GM23248 (cell line): ENCODE measurements at places on chromosomes 1 and 21.

DNA sequence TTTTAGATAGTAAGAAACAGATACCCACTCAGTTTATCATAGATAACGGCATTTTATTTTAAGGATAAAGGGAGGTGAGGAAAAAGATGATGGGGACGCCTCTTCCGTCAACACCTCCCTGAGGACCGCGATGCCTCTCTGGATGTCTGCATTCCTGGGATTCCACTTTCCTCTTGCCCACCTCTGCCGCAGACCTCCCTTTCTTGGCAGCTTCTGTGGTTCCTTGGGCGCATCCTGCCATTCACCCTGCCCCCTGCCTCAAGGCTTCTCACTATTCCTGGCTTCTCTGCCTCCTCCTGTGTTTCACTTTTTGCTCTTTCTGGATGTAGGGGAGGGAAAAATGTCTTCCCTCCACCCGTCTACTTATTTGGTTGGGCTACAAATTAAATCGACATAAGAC is 19.9 kb downstream of the HUNK start:
- DNase-seq: no peak

DNA sequence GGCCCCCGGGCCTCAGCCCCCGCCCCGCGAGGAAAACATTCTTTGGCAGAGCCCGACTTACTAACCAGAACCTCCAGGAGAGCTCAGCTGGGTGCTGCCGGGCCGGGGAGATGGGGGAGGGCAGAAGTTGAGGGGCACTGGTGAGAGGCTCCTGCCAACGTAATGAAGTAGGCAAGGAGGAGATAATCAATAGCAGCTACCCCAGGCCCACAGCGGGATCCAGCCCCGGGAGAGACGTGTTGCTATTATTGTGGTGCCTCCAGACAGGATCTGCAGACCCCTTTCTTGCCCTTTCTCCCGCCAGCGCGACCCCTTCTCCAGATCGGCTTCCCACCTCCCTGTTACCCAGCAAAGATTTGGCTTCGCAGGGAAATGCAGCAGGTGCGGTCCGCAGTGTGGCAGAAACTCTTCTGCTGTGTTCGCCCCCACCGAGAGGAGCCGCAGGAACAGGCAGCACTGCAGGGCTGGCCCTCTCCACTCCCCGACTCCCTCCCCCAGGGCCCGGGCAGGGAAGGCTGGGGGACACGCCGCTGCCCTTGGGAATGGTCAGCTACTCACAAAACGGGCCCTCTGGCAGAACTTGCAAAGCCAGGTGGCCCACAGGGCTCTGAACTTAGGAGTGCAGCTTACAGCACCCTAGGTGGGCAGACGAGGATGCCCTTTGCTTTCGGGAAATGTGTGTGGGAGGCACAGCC is 1.5 kb upstream of the KCNA2 start:
- DNase-seq: no peak

GRCh38 chr1:7579016-7579415 is 192.1 kb upstream of the VAMP3 start:
- no peak for DNase-seq

DNA sequence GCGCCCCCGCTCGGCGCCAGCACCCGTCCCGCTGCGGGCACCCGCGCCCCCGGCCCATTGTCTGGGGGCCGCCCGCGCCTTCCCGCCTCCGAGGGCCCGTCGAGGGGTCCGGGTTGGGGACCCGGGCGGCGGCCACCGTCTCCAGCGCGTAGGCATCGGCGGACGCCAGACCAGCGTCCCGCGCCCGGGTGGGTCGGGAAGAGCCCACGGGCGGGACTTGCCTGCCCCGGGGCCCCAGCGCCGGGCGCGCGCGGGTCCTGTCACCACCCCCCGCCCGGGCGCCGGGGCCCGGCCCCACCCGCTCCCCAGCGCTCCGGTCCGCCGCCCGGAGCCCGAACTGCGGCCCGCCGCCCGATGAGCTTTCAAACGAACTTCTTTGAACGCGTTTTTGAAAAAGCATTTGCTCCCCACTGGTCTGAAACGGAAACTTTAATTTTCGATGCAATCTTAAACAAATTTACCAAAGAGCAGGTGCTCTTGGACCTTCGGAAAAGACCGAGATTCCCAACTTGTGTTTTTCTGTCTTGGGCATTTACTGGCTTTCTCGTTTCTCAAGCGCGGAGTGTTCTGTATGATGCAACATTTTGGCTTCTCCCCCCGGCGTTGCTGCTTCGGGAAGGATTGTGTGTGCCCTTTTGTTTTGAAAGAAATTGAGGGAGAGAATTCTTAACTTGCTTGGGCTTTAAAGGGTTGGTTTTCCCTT is 615 bp downstream of the CLIC4 start:
- peak; percentile 80 for DNase-seq

DNA sequence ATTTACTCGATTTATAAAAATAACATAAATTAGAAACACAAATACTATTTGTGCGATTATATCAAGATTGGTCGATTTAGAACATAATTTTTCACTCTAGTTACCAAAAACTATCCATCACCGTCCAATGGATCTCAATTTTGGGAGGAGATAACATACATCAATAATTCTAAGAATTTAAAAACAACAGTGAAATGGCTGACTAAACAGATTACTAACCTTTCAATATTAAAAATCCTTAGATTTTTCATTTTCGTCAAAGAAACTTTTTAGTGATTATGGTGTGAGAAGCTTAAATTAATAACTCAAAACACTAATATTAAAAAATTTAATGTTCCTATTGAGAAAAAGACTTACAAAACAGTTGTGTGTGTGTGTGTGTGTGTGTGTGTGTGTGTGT is 75.1 kb upstream of the RBM34 start:
- no peak for DNase-seq

DNA sequence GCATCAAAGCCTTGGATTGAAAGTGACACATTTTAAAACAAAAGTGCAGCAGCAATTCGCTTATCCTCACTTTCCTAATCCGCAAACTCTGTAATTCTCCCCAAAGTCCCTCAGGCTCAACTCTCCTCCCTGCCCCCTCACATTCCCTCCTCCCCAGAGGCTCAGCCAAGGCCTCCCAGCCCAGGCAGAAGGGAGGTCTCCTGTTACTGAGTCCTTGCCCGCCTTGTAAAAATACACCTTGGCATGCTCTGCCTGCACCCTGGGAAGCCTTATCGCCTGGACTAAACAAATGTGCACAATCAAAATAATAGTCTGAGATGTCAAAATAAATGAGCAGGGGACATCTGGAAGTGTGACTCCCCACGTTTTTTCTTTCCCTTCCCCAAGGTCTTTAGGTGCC is 109.7 kb downstream of the PLXNA2 start:
- DNase-seq: no peak

DNA sequence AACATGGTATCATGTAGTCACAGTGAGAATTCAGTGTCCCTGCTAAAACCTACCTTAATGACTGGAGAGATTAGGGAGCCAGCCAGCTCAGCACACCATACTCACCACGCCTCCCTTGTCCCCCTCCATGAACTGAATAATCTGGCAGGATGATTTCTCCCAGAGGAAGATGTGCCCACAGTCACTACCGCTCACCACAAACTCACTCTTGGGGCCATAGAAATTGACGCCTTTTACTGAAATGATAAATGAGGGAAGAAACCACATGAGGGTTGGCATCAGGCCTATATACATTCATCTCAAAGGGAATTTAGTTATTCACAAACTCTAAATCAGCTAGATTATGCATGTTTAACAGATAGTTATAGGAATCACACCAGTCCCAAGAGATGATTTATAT is 17.4 kb downstream of the PEA15 start:
- DNase-seq: no peak

DNA sequence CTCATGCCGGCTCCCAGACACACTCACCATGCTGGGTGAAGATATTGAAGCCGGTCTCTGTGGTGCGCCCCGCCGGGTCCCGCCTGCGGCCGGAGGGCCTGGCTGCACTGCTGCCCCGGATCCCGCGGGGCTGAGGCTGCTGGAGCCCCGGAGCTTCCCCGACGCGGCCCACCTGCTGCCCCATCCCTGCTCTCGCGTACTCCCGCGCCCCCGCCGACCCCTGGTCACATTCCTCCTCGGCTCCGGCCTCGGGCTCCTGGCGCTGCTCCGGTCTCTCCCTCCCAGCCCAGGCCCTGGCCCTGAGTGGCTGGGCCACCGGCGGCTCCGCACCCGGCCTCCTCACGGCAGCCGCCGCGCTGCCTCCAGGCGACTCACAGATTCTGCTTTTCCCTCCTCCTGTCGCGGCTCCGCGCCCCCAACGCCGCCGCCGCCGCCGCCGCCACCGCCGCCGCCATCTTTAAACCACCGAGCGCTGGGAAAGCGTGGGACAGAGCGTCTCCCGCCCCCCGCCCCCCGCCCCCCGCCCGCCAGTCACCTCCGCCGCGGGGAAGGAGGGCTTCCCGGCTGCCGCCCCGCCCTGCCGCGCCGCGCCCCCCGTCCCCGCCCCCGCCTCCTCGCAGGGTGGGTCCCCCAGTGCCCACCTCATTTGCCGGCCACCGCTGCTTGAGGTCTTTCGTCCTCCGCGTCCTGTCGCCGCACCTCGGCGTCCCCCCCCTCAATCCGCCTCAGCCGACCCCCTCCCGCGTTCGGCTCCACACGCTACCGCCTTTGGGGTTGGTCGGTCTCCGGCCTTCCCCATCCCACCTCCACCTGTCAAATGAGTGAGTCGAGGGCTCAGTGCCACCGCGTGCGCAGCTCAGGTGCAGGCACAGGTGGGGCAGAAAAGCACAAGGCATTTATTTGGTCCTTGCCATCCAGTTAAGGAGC is at the start of gene ABL2:
Gene ABL2, minus strand, starts transcription at position 464 of the 927 bp plus-strand sequence. Its CDS starts 280 bp downstream, at position 184.
- peak; percentile 70 for DNase-seq

- peak; percentile 18 for DNase-seq
Measured at GRCh38 chr1:33866281-33866680, 2.4 kb downstream of the HMGB4 start.

GRCh38 chr1:228009828-228010775 is 3.3 kb downstream of the WNT3A start:
- DNase-seq: no peak

- DNase-seq: peak; percentile 50
Measured at GRCh38 chr1:203144661-203145060, 17.1 kb downstream of the ADORA1 start.

GRCh38 chr1:65421351-65422025 is 1.0 kb downstream of the LEPR start:
- DNase-seq: no peak

DNA sequence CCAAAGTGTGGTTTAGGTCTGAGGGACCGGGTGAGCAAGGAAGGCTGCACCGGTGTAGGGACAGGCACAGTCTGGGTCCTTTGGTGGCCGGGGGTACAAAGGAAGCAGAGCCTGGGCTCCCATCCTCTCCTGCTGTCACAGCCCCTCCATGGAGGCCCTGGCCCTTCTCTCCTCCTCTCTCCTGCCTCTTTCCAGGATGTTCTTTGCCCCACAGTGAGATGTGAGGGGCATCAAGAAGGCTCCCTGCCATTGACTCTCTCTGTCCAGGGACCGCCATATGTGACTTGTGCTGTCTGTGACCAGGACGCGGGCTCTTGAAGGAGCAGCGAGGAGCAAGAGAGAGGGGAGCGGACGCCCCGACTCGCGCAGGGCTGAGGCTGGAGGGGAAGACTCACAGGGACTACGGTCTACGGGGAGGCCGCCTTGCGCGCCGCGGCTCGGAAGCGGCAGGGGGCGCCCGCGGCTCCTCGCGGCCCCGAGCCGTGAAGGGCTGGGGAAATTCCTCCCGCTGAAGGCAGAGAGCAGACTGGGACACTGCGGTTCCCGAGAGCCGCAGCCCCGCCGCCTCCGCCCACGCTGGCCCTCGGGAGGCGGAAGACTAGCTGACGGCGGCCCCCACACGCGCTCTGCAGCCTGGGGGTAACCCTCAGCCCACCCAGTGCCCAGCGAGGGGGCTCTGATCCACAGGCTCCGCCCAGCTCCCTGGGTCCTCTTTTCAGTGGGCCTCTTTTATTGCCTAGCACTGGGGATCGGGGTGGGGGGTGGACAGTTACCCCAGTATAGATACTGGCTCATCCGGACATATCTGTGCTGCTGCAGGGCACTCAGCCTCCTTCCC is 40.8 kb downstream of the MAB21L3 start:
- peak; percentile 90 for DNase-seq

- peak; percentile 95 for DNase-seq
Measured at GRCh38 chr1:198657550-198658064, 18.8 kb downstream of the PTPRC start.

DNA sequence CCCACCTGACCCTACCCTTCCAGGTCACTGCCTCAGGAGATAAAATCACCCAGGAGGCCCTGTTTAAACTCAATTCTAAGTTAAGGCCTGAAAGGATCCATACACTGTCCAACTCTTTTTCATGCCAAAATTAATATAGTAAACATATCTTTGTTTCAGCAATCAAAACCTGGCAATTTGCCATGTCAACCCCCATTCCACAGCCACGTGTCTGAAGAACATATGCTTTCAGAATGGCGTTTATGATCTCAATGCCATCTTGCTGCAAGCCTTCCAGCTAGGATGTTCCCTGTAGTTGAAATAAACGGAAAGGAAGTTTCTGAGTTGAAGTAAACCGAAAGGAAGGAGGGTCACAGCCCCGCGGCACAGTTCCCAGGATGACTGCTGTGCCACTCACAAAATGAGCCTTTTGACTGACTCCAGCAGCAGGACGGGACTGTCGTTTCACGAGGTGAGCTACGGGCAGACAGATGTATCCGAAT is 472.0 kb downstream of the SMYD3 start:
- peak; percentile 48 for DNase-seq

GRCh38 chr1:107196973-107197562 is 56.2 kb downstream of the NTNG1 start:
- peak; percentile 28 for DNase-seq

GRCh38 chr21:21231913-21232312 is 233.7 kb downstream of the NCAM2 start:
- no peak for DNase-seq

DNA sequence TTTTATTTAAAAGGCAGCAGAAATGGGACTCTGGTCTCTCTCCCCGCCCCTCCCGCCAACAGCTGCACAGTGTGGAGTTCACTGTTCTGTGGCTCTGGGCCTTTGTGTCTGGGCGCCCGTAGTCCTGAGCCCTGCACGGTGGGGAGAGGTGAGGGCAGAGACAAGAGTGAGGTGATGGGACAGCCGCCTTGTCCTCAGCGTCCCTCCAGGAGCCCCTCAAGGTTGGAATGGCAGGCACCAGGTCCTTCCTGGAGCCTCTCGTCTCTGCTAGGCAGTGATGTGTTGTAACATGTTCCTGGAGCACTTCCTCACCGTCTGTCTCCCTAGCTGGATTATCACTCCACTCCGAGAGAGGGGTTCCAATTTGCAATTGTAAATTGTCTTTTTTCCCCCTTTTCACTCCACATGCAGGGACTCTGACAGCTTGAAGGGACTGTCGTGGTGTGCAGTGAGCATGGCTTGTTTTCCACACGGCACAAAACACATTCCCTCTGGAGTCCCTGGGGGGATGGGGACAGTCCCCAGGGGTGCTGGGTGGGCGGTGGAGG is 44.6 kb upstream of the C1orf174 start:
- no peak for DNase-seq

DNA sequence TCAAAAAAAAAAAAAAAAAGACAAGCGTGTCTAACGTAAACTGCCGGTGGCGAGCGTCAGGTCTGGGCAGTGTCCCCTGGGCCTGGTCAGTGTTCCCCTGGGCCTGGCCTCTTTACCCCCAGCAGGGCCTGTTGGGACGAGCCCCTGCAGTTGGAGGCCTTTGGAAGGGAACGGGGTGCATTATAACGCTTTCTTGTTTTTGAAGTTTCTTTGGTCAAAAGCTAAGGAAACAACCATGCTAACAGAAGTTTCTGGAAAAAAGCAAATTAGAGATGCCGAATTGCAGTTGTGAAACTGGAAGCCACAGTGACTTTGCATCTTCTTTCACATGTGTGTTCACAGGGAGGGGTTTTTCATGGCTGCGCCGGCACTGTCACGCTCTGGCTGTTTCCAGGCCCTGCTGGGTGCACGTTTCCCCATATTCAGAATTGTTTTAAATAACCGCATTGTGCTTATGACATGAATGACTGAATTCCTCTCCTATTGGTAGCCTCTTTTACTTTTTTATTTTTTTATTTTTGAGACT is 16.0 kb downstream of the RRP1 start:
- no peak for DNase-seq
